ENCODE measurements at places on chromosomes 2 and 18. TPM values are rescaled to one million over a fixed set of nuclear protein-coding genes. Genes with fewer than 3 reads are reported as not detected.

Gene ZNG1B
- total RNA-seq = 31.2 TPM

Gene HOXD13
- not detected for total RNA-seq

Gene RAB17
- total RNA-seq = 9.5 TPM

DNA sequence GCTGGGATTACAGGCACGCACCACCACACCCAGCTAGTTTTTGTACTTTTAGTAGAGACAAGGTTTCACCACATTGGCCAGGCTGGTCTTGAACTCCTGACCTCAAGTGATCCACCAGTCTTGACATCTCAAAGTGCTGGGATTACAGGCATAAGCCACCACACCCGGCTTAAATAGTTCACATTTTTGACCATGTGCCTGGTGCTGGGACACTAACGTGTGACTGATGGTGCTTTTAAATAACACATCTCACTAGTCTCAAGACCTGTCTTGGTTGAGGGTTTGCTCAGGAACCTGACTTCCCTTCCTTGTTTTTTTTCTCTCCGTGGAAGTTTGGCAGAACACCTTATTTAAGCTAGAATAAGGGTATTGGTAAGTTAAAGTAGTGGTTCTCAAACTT is 8.5 kb downstream of the FMNL2 start:
- no peaks in the 10 kb centered on the region for H3K36me3 ChIP-seq
- no peak overlapping the region for H3K27ac ChIP-seq
- H3K4me1 ChIP-seq = peaks cover 12% of the 10 kb centered on the region
- no peak for DNase-seq
- H3K4me3 ChIP-seq = no peak overlapping the region

DNA sequence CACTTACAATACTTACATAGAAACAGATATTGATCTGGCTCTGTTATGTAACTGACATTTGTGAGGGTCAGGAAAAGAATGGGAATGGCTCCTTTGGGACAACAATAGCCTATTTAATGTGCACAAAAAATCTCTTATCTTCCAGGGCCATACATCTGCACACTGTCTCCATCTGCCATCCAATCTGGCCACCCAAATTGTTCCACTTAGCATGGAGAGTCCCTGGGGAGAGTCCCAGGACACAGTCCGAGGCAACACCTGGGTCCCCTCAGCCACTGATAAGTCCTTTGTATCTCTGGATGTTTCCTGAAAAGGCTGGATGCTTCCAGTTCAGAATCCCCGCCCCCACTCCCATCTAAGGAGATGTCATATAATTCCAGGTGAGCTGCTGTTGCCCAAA is 274.2 kb upstream of the NCKAP5 start:
- no peak overlapping the region for H3K27ac ChIP-seq
- H3K4me3 ChIP-seq = no peak overlapping the region
- no peak for DNase-seq
- no peaks in the 10 kb centered on the region for H3K4me1 ChIP-seq
- H3K27me3 ChIP-seq = no peaks in the 10 kb centered on the region

Measured in ovary (tissue), 10 donors.